ENCODE measurements at places on chromosomes 3 and 15.

- no peak for DNase-seq
Observed at GRCh38 chr15:33068007-33068481, 126.5 kb downstream of the FMN1 start.

GRCh38 chr3:124292329-124292728, 300.4 kb upstream of the ROPN1 start:
- DNase-seq = no peak

- DNase-seq = no peak
Observed at GRCh38 chr15:41950489-41950888, 21.9 kb downstream of the EHD4 start.

- DNase-seq = no peak
Observed at GRCh38 chr3:50156549-50157493, 1.7 kb downstream of the SEMA3F start.

- peak; percentile 70 for DNase-seq
Observed at GRCh38 chr15:93895976-93896770, 335.2 kb upstream of the MCTP2 start.

DNA sequence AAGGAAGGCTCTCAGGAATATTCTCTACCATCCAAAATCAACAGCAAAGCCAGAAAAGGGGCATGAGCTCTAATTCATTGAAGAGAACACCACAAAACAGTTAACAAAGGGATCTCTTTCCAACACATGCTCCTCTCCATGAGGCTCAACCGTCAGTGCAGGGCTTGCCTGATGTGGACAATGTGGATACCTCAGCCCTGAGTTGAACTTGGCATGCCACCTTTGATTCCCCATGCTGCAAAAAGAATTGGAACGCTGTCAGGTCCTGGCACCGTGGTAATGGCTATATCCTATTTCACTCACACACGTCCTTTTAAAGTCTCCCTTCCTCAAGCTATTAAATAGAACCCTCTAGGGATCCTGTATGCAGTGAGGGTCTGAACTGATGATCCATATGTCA, 30.7 kb upstream of the IP6K2 start:
- no peak for DNase-seq
